ENCODE measurements at places on chromosomes 13 and 19.

- no peak for DNase-seq
Observed at GRCh38 chr13:95516492-95516891, 36.0 kb upstream of the CLDN10 start.

- DNase-seq, result no peak
Observed at GRCh38 chr19:37948362-37948761, 41.4 kb downstream of the SIPA1L3 start.

DNA sequence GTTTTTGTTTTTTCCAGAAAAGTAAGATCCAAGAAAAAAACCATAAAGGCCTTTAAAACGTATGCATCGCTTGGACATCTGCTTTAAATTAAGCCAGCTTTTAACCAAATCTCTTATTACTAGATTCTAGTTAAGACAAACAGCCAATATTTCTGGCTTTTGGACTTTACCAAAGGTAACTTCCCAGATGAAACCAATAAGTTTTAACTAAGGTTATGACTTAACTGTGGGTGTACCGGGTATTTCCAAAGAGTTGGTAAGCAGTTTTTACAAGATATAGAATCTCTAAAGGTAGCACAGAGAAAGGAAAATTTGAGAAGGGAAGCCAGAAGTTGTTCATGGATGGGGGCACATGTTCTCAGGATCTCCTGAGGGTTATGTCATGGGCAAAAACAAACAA is 34.0 kb downstream of the CEACAM1 start:
- no peak for DNase-seq

GRCh38 chr19:48340995-48341394 is 15.6 kb downstream of the EMP3 start:
- DNase-seq, result no peak

GRCh38 chr19:34148658-34149185 is 23.6 kb upstream of the LSM14A start:
- DNase-seq, result no peak

GRCh38 chr19:34867631-34868030 is 59.1 kb upstream of the ZNF30 start:
- DNase-seq, result no peak

- DNase-seq, result no peak
Observed at GRCh38 chr13:98480915-98481877, 95.7 kb downstream of the STK24 start.

DNA sequence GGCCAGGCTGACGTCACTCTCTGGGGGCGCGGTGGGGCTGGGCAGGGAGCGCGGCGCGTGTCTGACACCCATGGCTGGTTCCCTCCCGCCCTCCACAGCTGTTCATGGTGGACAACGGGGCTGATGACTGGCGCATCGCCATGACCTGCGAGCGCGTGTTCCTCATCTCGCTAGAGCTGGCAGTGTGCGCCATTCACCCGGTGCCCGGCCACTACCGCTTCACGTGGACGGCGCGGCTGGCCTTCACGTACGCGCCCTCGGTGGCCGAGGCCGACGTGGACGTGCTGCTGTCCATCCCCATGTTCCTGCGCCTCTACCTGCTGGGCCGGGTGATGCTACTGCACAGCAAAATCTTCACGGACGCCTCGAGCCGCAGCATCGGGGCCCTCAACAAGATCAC is 14.7 kb downstream of the KCNN1 start:
- DNase-seq, result no peak

DNA sequence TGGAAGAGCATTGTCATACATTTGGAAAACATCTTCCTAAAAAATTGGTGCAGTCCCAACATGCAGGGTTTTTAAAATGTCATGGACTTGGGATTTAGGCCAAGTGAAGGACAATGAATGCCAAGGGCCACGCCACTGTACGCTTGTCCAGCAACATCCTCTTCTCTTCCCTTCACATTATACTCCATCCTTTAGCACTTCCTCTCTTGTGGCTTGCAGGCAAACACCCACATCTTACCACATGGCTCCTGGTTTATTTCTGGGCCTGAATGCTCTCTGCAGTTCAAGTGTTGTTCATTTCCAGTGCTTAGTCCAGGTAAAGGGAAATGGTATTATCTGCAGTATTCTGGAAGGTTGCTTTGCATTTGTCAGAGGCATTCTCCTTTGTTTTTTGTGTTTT is 45.0 kb downstream of the CBY2 start:
- DNase-seq, result no peak

DNA sequence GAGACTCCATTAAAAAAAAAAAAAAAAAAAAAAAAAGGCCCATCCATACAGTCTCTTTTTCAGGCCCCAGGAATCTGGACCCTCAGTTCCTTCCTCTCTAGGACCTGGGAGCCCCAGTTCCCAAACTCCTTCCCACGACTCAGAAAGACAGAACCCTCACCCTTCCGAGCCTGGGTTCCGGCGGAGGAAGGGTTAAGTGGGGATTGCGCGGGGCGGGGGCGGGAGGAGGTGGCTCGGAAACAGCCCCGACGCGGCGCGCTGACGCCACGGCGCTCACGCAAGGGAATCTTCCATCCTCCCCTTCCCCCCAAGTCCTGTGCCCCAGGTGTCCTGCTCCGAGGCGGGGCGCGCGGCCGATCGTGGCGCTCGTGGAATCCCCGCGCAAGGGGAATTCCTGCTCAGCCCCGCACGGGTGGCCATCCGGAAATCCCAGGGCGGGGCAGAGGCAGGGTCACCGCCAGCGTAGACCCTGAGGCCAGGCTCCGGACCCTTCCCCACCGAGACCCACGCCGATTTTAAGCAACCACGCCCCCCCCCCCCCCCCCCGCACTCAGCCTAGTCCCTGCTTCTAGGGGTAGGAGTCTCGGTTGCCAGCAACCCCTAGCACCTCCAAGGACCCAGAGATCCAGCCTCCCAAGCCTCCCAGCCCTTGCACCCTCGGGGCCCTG is 659 bp downstream of the NFKBID start:
- DNase-seq, result peak; percentile 13

GRCh38 chr13:112712451-112713207 is 22.8 kb downstream of the ATP11A start:
- DNase-seq, result no peak

DNA sequence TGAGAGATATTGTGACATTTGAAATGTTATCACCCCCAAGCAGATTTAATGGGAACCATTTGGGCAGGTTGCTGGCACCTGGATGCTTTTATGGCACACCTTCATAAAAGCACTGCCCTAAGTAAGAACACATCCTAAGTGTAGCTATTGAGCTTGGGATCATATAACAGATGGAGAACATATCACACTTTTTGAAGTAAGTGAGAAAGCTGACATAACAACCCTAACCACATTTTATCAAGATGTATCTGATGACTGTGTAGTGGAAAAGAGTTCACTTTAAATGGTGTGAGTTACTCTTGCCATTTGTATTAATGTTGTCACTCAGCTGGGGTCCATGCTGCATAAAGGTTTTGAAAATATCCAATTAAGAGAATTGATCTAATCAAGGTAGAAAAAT is 287.9 kb downstream of the DCLK1 start:
- DNase-seq, result no peak

All from hematopoietic multipotent progenitor cell treated with erythropoietin and hydrocortisone succinate and interleukin-3 and kit ligand, for 17 days (in vitro differentiated cells).